ENCODE measurements at places on chromosomes 4 and X.

DNA sequence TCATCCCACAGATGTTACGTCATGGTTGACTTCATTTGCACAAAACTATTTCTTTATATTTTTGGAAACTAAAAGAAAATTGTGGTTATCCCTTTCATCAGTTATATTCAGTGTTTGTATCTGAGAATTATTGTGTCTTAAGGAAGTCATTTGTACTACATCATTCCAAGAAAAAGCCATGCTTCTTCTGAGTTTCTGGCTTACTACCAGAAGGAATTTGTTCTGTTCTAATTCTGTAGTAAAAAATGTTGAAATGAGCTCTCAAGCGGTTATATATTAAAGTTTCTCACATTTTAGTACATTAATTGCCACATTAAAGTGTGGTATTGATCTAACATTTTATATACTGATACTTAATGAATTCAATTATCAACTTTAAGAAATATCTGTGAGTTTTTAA, 1844.5 kb downstream of the PCDH7 start:
- DNase-seq, result no peak

DNA sequence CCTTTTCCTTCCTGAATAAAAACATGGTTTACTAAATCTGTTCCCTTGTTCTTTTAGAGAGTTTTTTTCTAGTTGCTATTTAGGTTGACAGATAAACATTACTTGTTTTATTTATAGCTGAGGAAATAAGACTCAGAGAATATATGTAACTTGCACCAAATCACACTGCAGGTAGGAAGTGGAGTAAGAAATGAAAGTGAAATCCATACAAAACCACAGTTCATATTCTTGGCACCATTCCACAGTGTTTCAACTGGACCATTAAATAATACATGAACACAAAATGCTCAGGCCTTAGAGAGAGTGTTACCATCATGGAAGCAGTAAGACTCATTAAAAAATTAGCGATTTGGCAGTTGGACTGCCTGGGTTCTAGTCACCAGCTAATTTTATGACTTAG, 326.9 kb upstream of the SLIT2 start:
- DNase-seq, result no peak

- DNase-seq, result peak; percentile 15
Measured at GRCh38 chrX:75784680-75785491, at the start of gene MAGEE2. Gene MAGEE2, minus strand, starts transcription at chrX:75785254. Its CDS starts 203 bp downstream, at chrX:75785051.

GRCh38 chrX:70030301-70030767, 19.4 kb downstream of the AWAT2 start:
- no peak for DNase-seq

- no peak for DNase-seq
Measured at GRCh38 chr4:24226667-24227066, 336.8 kb upstream of the PPARGC1A start.

Measured in posterior cingulate gyrus (tissue), 11 donors.